ENCODE measurements at places on chromosomes 1 and 21. TPM values are rescaled to one million over a fixed set of nuclear protein-coding genes. Genes with fewer than 3 reads are reported as not detected.

The SNX7 gene
- 78.9 TPM for total RNA-seq

The DCST1 gene
- total RNA-seq: not detected

The RIMKLA gene
- total RNA-seq: not detected

The ETV3L gene
- total RNA-seq: not detected

The CAMSAP2 gene
- total RNA-seq: 55.7 TPM

The HES5 gene
- not detected for total RNA-seq

The TRIM17 gene
- under 0.01 TPM for total RNA-seq

The ZNF593OS gene
- total RNA-seq: not detected

The SRSF4 gene
- 30.4 TPM for total RNA-seq

The RNF186 gene
- total RNA-seq: not detected

The RPS6KC1 gene
- total RNA-seq: 35.1 TPM

The AADACL3 gene
- total RNA-seq: not detected

Measured in osteoblast (primary cell).